Aorta (tissue), 5 donors: ENCODE measurements at places on chromosomes 16 and 17. TPM values are rescaled to one million over a fixed set of nuclear protein-coding genes. Genes with fewer than 3 reads are reported as not detected.

The CD300H gene
- total RNA-seq, result not detected

The CLN3 gene
- total RNA-seq, result 15.6 TPM

The ZNF267 gene
- 17.7 TPM for total RNA-seq

The NOG gene
- total RNA-seq, result 3.6 TPM

The CPNE7 gene
- total RNA-seq, result 0.13 TPM

The TBC1D3I gene
- total RNA-seq, result 1.1 TPM

The PNMT gene
- total RNA-seq, result 0.75 TPM

The CLDN7 gene
- total RNA-seq, result 3.3 TPM

The CEMP1 gene
- total RNA-seq, result not detected

The TSEN54 gene
- 14.0 TPM for total RNA-seq

The NFATC2IP gene
- 21.5 TPM for total RNA-seq

The MT1M gene
- total RNA-seq, result 129 TPM

The CES1 gene
- 37.3 TPM for total RNA-seq

The ACSM5 gene
- 5.8 TPM for total RNA-seq

The AGRP gene
- not detected for total RNA-seq

The COL1A1 gene
- 948 TPM for total RNA-seq

The SYCE1L gene
- 5.4 TPM for total RNA-seq

The TOX3 gene
- total RNA-seq, result not detected

The KRT16 gene
- 0.30 TPM for total RNA-seq

The CCL7 gene
- not detected for total RNA-seq

The EFCAB13 gene
- 28.1 TPM for total RNA-seq

The APOBR gene
- 3.1 TPM for total RNA-seq

The CES3 gene
- total RNA-seq, result 1.0 TPM

The CDH13 gene
- total RNA-seq, result 159 TPM

The CSH2 gene
- not detected for total RNA-seq

The ODAD4 gene
- 0.81 TPM for total RNA-seq

The KRT12 gene
- not detected for total RNA-seq

The HS3ST2 gene
- total RNA-seq, result 16.3 TPM

The STRADA gene
- 39.0 TPM for total RNA-seq

The ATAD5 gene
- 1.2 TPM for total RNA-seq

The ARHGAP23 gene
- total RNA-seq, result 110 TPM

The DUS2 gene
- total RNA-seq, result 5.4 TPM

The GRB7 gene
- 1.6 TPM for total RNA-seq

The HS3ST4 gene
- total RNA-seq, result not detected
